ENCODE measurements at places on chromosomes 7 and 10.

DNA sequence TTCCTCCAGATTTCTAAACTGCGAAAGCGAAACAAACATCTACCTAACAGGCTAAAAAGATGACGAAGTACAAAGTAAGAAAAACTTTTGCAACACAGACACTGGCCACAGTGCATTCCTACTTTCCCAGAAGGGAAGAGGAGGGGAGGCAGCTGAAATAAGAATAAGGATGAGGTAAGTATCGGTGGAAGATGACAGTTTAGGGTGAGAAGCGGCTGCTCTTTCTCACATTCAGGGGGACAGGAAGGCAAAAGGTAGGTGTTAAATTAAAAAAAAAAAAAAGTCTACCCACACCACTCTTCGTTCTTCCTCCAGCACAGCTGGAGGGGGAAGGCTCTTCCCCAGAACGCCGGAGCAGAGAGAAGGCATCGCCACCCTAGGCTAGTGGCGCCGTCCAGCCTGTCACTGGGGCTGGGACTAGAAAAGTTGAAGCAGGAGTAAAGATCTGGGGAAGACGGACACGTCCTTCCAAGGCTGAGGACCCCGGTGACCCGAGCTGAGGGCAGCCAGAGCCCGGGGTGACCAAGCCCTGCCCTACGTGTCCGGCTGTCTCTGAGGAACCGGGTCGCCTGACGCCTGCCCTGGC is 846 bp downstream of the DNAJC1 start:
- peak; percentile 48 for DNase-seq

- DNase-seq = no peak
Measured at GRCh38 chr7:5283421-5284303, 919 bp downstream of the SLC29A4 start.

- no peak for DNase-seq
Measured at GRCh38 chr10:78627254-78627795, 441.4 kb upstream of the ZMIZ1 start.

GRCh38 chr10:100879741-100880360 is 32.9 kb upstream of the SLF2 start:
- DNase-seq = no peak

DNA sequence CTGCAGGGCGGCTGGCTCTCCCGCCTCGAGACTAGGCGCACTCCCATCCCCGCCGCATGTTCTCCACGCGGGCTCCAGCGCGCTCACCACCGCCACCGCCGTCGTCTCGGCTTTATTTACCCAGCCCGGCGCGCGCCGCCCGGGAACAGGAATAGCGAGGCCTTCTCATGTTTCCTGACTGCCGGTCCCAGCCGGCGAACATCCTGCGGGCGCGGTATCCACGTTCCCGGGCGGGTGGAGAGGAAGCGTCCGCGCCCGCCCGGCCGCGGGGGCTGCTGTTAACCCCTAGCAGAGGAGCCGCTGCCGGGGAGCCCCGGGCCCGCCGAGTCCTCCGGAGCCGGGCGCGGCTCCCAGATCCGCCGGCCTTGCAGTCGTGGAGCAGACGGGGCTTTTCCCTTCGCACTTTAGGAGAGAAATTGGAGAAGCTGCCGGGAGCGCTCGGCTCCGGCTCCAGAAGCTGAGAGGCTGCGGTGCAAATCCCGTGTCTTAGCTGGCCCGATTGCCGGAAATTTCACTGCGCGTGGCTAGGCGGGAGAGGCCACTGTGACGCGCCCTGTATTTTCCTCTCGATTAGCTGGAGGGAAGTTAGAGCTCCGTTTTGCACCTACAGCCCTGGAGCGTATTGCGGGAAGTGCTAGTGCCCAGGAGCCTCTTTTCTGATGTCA is at the start of gene MKX:
Gene MKX, minus strand, starts transcription at position 88 of the 665 bp plus-strand sequence. CDS start 2,404 bp downstream, outside the sequence.
- peak; percentile 9 for DNase-seq

DNA sequence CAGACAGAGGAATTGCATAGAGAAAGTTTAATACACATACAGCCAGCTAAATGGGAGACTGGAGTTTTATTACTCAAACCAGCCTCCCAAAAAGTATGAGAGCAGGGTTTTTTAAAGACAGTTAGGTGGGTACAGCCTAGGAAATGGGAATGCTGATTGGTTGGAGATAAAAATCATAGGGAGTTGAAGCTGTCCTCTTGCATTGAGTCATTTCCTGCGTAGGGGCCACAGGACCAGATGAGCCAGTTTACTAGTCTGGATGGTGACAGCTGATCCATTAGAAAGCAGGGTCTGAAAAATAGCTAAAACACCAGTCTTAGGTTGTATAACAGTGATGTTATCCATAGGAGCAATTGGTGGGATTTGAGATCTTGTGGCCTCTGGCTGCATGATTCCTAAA is 76.1 kb upstream of the POM121L12 start:
- no peak for DNase-seq

DNA sequence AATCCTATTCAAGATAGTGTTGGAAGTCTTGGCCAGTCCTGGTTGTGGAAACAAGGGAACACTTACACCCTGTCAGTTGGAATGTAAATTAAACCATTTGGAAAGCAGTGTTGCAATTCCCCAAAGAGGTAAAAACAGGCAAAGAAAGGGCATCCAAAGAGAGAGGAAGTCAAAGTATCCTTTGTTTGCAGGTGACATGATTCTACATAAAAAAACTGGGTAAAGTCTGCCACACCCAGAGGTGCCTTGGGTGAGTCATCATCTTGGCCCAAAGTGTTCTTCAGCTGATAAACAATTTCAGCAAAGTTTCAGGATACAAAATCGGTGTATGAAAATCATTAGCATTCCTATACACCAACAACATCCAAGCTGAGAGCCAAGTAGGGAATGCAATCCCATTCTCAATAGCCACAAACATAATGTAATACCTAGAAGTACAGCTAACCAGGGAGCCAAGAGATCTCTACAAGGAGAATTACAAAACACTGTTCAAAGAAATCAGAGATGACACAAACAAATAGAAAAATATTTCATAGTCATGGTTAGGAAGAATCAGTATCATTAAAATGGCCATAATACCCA is 278.7 kb downstream of the SDK1 start:
- DNase-seq = peak; percentile 38

DNA sequence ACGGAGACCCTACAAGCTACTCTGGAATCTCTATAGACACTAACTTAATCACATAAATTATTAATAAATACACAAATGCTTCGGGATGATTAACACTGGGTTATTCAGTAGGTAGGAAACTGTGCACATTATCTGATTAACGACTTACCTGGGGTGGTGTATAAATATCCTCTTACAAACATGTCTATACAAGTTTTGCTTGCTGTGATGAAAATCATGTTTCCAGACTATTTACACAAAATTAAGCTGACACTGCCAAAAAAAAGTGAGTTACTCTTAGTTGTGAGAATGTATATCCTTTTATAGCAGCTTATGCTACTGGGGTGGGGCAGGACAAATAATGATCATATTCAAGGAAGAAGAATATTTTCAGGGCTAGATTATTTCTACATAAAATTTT is 314.6 kb downstream of the C7orf25 start:
- DNase-seq = no peak
